ENCODE measurements at places on chromosomes 13 and 19.

DNA sequence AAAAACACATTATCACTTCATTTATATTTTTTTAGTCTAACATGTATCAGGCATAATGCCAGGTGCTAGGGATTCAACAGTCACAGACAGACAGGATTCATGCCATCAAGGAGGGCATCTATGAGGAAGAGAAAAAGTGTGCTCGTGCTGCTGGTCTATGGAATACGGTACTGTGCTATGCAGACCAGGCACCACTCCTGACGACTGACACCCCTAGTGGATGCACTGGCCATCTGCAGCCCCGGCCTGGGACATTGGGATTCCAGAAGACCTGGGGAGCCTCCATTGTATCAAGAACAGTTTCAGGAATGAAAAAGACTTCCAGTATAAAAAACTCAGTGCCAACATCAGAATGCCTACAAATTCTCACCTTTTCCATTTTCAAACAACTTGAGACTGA, 94.0 kb downstream of the KLF12 start:
- DNase-seq, result no peak

DNA sequence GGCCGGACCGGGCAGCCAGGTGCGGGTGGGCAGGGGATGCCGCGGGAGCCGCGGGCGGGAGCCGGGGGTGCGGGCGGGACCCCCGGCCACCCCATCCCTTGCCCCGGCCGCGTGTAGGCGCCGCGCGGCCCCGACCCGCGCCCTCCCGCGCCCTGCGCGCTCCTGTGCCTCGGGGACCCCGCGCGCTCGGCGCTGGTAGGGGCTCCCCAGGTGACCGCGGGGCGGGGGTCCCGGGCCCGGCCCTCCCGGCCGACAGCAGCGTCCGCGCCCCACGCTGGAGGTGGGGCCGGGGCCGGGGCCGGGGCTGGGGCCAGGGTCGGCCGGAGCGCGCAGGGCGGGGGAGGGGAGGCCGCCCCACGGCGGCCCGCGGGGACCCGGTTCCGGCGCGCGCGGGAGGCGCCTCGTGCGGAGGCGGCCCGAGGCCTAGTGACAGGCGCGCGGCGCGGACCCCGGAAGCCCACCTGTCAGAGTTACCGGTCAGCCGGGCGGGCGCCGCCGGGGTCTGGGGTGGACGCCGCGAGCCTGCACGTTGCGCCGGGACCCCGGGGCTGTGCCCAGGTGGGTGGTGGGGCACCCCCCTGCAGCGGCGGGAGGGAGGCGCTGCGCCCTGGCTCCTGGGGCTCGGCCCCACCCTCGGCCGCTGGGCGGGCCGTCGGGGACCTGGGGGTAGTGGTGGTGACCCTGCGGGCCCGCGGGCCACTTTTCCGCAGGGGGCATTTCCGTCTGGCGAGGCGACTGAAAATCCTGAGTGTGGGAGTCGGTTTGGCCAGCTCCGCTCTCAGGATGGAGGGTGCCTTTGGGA, 518 bp downstream of the TFDP1 start:
- DNase-seq, result no peak

DNA sequence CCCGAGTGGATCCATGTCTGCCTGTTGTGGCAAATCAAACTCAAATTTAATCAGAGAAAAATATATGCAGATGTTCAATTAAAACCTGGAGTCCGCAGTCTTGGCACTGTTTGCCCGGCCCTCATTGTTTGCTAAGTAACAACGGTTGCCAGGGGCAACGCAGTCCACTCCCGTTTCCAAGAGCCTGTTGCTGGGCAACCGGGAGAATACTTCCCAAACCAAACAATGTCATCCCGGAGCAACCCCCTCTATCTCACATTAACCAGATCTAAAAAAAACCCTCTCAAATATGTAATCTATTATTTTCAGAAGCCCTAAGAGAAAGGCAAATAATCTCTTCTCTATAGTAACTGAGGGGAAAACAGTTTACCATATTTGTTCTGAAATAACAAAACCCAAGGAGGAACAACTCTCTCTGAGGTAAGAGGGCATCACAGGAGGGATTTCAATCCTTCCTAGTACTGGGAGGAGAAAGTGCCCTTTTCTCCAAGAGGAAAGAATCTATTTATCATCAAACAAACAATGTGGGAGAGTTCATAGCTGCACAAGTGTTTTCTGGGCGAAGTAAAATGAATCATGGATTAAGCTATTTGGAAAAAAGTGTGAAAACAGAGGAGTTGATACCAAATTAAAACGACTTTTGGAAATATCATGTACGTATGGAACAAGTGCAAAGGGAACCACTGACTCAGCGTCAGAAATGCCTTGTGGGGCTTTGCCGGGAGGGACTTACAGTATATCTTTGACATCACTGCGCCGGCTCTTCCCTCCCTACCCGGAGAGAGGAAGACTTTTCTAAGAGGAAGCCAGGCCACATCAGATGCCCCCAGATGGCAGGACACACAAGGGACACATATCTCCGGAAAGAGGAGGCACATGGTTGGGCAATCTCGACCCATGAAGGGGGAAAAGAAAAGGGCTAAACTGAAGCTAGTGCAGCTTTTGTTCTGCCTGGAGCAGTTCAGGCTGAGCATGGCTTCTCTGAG, 43.3 kb downstream of the RFX2 start:
- DNase-seq, result no peak

- no peak for DNase-seq
These were observed 11.3 kb downstream of the KHSRP start for GRCh38 chr19:6413291-6413690.

DNA sequence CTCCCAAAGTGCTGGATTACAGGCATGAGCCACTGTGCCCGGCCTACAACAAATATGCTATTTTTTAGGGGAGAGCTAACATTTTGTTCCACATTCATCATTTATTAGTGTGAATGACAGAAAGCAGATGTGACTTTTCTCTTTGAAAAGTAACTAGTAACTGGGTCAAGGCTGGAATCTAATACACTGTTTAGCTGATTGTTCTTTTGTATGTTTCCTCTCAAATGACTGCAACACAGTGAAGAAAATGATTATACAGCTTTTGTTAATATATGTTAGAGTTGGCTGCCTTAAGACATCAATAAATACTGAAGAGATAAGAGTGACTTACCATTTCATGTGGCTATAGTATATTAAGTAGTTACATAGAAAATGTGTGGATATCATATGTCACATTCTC, 27.0 kb downstream of the MTRF1 start:
- no peak for DNase-seq

DNA sequence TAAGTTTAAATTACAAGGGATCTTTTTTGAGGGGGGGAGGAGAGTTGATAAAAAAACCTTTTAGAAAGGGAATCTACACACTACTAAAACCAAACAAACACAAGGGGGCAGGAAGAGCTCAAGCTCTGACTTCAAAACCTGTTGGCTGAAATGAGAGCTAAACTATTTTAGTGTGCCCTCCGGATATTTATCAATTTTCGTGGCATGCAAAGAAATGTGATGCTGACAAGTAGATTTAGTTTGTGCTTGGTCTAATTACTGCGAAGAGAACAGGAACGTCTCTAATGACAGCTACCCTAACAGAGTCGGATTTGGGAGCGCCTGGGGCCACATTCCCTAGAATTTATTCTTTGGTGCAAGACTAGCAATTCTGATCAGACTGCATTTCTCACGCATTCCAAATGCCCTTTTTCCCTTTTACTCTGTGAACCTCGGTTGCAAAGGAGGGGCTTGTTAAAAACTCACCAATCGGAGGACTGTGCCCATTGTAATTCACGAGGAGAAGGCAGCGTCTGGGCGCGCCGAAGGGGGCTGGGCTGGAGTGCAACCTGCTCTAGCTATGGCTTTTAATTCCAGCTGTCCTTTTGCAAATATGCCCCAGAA, 802 bp upstream of the FREM2 start:
- DNase-seq, result peak; percentile 56

DNA sequence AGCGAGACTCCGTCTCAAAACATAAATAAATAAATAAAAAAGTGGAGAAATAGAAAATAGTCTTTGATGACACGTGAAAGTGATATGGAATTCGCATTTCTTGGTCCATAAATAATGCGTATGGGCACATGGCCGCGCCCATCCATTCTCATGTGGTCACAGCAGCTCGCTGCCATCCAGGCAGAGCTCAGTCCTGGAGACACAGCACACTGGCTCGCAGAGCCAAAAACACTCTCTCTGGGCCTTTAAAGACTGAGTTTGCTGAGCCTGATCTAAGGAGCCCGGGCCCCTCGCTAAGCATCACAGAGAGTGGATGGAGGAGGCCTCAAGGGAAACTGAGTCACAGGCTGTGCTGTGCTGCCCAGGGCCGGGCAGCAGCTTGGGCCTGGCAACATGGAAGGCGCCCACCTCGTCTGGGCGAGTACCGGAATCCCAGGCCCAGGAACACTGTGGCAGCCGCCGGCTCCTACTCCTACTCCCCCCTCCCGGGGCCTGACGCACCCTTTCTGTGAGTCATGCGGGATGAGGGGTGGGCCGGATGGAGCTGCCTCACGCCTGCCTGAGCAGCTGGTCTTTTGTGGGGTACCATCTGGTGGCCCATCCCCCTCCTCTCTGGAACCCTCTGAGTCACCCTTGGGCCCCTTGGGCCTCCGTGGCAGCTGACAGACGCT, 28.9 kb upstream of the CACTIN start:
- DNase-seq, result no peak

DNA sequence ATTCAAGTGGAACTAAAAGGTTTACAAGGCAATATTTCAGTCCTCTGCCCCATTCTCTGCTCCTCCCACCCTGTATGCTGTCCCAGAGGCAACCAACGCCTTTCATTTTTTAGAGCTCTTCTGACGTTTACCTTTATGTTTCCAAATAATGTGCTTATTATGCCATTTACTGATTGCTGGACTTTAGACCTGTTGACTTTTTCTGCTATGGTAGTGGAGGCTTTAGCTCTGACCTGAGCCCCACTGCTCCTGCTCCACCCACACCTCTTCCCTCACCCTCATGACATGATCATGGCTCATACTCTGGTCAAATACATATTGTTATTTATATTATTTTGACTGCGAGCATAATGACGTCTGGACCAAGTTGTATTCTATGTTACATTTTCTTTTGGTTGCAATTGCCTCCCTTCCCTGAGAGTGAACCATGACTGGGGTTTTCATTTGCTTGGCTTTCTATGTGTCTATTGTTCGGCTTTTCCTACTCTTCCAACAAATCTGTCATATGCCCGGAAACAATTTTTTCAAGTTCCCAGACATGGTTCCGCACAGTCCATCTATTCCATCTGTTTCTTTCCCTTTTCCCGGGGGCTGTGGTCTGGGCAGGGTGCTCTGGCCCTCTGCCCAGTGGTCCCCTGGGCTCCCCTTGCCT, 31.4 kb upstream of the GJB6 start:
- DNase-seq, result no peak

DNA sequence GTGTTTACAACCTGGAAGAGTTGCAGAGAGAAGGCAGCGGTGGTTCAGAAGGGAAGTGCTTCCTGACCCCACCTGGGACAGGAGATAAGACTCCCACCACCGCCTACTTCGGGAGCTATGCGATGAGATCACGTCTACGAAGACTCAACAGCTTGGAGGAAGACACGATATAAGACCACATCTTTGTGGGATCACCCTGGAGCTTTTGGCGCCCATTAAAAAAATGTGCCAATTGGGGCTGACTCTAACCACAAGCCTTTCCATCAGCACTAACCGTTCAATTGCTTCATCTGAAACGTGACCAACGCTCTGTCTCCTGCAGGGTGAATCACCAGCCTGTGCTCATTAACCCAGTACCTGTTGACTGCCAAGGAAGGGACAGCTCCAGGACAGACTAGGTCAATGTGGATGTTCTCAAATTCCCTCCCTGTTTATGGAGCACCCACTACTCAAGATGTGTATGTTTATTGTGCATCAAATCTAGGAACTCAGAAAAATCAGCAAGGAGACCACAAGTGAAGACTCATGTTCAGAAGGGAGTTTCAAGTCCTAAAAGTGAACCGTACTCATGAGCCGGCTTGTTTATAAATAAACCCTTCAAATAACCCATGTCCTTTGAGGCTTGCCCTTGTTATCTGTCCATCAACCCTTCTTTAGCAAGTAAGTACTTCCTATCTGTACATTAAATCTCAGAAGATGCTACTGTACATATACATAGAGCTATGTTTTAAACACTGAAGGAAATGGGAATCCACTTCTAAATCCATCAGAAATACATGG, 67.5 kb downstream of the LATS2 start:
- no peak for DNase-seq

DNA sequence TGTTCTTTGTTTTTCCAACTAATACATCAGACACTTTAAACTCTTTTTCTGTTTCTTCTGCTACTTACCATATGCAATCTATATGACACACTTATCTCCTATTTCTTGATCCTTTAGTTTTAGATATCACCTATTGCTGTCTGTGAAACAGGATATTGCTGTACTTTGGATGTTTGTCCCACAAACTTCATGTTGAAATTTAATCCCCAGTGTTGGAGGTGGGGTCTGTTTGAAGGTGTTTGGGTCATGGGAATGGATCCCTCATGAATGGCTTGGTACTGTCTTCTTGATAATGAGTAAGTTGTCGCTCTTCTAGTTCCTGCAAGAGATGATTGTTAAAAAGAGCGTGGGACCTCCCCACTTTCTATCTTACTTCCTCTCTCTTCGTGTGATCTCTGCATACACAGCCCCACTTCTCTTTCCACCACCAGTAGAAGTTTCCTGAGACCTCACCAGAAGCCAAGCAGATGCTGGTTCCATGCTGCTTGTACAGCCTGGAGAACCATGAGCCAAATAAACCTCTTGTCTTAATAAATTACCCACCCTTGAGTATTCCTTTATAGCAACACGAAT, 244.2 kb downstream of the NHLRC3 start:
- no peak for DNase-seq

DNA sequence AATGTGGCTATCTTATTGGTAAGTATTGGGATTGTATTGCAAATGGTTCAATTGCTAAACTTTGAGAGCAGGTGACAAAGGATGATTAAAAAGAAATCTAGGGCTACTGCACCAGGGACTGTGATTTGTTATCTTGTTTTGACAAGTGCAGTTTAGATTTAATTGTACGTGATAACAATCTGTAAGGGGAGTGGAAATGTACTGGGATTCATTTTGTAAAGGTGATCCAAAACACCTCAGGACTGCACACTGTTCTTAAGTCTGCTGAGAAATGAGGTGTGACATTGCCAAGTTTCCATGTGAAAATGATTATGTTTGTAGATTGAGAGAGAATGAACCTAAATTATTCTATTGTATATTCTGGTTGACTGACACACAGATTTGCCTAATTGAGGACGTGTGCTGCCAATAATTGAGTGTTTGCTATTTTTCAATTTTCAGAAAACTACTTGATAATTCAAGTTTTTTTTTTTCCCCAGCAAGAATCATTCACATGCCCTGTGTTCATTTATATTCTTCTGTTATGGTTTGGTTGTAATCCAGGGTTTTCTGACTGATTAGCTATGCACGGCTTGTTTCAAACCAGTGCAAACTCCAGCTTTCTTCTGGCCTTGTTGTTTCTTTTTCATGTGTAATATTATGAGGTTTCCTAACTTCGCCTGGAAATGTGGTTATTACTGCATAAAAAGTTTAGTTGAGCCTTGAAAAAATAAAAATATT, 308.0 kb downstream of the OLFM4 start:
- DNase-seq, result no peak

GRCh38 chr19:21109116-21109515, 27.1 kb downstream of the ZNF714 start:
- no peak for DNase-seq
